ENCODE measurements at places on chromosomes 6 and 20. TPM values are rescaled to one million over a fixed set of nuclear protein-coding genes. Genes with fewer than 3 reads are reported as not detected.

The RAET1E gene
- 2.2 TPM for total RNA-seq

The VNN1 gene
- total RNA-seq = not detected

The CTSZ gene
- 84.9 TPM for total RNA-seq

The IRF4 gene
- total RNA-seq = 9.0 TPM

The PPP2R5D gene
- total RNA-seq = 56.6 TPM

The BRPF3 gene
- total RNA-seq = 11.8 TPM

The TBX18 gene
- total RNA-seq = 30.9 TPM

The ECT2L gene
- not detected for total RNA-seq

The PSORS1C1 gene
- total RNA-seq = 0.39 TPM

The VWA7 gene
- under 0.01 TPM for total RNA-seq

The NOTCH4 gene
- total RNA-seq = 0.73 TPM

The ADGRB3 gene
- 0.78 TPM for total RNA-seq

The RIMS1 gene
- not detected for total RNA-seq

The ADGB gene
- not detected for total RNA-seq

The GLP1R gene
- not detected for total RNA-seq

The KCNK5 gene
- 0.37 TPM for total RNA-seq

The ENPP5 gene
- 0.78 TPM for total RNA-seq

The PRDM1 gene
- 1.1 TPM for total RNA-seq

The SLC22A2 gene
- not detected for total RNA-seq

The B3GAT2 gene
- total RNA-seq = under 0.01 TPM

The CLVS2 gene
- under 0.01 TPM for total RNA-seq

The RSPH4A gene
- total RNA-seq = under 0.01 TPM

The COL9A1 gene
- total RNA-seq = not detected

The EPHA7 gene
- total RNA-seq = 0.39 TPM

The ERVFRD-1 gene
- not detected for total RNA-seq

The LAMA2 gene
- total RNA-seq = 64.7 TPM

The FAXC gene
- total RNA-seq = 0.37 TPM
